ENCODE measurements at places on chromosomes 7 and 10.

GRCh38 chr10:80274396-80275134 is 14.9 kb downstream of the MAT1A start:
- no peak for DNase-seq

DNA sequence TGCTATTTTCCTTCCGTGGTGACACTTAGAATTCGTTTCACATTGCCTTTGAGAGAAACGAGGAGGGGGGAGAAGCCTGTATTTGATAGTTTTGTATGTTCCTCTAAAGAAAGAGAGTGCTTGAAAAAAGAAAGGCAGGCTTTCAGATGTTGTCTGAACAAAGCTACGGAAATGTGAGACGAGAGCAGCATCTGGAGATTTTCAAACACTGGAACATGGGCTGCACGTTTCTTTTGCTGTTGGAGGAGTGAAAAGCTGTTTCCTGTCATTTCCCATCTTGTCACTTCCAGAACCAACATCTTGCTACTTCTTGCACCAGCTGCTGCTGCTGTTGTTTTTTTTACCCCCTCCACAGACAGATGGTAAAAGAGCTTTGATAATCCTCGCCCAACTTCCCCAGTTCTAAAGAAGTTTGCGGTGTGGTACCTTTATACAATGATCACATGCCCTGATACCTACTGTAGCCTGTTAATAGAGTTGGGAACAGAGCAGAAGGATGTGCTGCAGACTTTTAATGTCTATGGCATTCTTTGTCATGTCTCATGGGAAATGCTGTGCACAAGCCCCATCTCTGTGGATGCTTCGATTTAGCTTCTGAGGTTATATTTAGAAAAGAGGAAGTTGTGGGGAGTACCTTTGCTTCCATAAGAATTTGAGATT is 408.1 kb downstream of the AUTS2 start:
- no peak for DNase-seq

DNA sequence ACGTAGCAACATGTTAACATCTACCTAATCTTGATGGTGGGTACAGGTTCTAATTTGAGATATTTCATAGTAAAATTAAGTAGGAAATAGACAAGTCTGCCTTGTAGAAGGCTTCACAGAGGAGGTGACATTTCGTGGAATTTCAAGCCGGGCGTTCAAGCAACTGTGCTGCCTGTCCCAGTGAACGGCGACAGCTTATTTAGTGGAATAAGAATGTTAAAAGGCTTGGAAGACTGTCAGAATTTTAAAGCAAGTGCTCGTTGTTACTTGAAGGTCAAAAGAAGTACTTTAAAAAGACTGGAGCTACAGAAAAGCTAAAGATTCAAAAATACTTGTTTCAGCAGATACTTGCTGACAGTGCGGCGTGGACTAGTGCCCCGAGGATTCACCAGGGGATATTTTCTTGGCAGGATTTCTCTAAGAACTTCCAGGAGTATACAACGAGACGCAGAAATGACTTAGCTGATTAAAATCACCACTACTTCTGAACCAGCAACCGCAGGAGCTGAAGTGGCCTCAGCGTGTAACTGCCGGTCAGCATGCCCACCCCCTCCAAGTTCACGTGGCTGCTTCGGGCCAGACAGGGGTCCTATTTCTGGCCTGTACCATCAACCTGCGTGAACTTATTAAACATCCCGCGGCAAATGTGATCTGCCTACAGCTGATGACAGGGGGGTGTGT is 46.5 kb downstream of the CTBP2 start:
- no peak for DNase-seq

- DNase-seq = no peak
These were observed 103.6 kb upstream of the EGR2 start for GRCh38 chr10:62919776-62920175.

DNA sequence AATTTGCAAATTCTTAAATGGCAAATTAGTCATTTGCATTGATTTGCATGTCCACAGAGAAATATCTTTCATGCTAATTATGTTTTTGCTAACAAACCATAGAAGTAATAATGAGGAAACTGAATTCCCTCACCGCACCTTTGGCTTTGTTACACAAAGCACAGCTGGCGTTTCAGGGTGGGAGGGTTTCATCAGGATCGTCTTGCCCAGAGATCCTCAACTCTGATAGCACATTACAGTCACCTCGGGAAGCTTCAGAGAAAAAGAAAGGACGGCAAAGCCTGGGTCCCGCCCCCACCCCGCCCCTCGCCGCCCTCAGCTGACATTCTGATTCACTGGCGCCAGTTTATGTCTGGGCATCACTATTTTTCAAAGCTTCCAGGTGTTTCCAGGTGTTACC is 119.4 kb downstream of the PTPRN2 start:
- no peak for DNase-seq

- DNase-seq = no peak
These were observed 6.0 kb downstream of the CPN1 start for GRCh38 chr10:100075426-100076220.

GRCh38 chr10:124301736-124302135 is 117.0 kb downstream of the OAT start:
- DNase-seq = no peak

- DNase-seq = no peak
These were observed 72.9 kb downstream of the ZNF783 start for GRCh38 chr7:149334930-149335329.

DNA sequence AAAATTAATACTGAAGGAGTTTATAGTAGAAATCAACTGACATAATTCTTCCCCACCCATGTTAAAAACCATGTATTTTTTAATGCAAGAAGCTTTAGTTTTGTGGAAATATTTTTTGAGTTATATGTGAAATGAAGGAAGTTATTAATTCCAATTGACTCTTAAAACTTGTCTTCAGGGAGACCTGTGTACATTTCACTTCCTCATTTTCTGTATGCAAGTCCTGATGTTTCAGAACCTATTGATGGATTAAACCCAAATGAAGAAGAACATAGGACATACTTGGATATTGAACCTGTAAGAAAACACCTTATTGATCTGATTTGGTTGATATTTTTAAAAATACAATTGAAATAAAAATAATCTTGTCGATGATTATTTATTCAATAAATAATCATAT is 33.3 kb downstream of the CD36 start:
- no peak for DNase-seq

GRCh38 chr10:116511365-116511764 is 34.4 kb upstream of the PNLIP start:
- DNase-seq = no peak

DNA sequence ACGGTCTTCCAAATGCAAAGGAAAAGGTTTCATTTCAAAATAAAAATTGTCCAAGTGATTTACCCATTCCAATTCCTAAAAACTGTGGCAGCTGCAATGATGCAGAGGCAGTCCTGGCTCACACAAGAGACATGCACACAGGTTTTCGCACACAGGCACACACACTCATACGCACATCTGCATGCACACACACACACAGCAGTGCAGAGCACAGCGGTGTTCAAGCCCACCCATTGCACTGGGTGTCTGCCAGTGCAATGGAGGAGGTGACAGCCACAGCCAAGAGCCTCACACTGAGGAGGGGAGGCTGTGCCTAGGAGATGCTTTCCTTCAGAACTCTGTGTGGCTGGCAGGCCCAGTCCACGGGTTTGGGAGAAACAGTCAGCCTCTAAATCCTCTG is 123.7 kb downstream of the SLIT1 start:
- no peak for DNase-seq

- DNase-seq = no peak
These were observed 24.2 kb downstream of the PIK3AP1 start for GRCh38 chr10:96695975-96696634.

GRCh38 chr10:6667679-6668270 is 87.7 kb upstream of the PRKCQ start:
- DNase-seq = peak; percentile 44

- DNase-seq = no peak
These were observed 32.8 kb downstream of the TSPAN12 start for GRCh38 chr7:120825152-120825551.

DNA sequence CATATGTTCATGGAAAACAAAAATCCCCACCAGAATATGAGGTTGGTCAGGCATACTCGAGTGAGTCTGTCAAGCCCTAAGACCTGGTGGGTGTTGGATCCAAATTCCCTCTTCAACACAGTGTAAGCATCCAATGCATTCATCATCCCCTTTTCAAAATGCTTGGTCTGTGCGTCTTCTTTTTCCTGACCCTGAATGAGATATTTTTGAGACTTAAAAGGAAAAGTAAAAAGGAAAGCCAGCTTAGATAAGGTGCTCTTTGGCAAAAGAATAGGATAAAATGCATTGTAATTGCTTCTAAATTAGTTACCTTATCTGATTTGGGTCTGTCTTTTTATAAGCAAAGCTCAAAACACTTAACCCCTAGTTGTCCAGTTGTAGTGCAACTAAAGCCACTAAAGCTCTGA is 331.5 kb downstream of the PTEN start:
- DNase-seq = no peak

DNA sequence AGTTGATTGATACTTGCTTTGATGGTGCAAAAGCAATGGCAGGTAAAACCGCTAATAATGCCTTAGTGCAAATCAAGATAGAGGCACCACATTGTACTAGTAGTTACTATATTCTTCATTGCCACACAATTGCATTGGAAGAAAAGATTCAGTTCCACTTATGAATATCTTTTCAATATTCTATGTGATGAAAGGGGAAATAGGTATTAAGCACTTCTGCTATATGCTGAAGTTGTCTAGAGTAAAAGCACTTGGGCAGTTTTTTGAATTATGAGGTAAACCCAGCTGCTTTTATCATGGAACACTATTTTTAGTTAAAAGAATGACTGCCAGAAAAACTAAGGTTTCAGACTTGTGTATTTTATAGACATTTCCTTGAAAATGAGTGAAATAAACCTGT is 15.5 kb downstream of the ENTPD7 start:
- DNase-seq = no peak

DNA sequence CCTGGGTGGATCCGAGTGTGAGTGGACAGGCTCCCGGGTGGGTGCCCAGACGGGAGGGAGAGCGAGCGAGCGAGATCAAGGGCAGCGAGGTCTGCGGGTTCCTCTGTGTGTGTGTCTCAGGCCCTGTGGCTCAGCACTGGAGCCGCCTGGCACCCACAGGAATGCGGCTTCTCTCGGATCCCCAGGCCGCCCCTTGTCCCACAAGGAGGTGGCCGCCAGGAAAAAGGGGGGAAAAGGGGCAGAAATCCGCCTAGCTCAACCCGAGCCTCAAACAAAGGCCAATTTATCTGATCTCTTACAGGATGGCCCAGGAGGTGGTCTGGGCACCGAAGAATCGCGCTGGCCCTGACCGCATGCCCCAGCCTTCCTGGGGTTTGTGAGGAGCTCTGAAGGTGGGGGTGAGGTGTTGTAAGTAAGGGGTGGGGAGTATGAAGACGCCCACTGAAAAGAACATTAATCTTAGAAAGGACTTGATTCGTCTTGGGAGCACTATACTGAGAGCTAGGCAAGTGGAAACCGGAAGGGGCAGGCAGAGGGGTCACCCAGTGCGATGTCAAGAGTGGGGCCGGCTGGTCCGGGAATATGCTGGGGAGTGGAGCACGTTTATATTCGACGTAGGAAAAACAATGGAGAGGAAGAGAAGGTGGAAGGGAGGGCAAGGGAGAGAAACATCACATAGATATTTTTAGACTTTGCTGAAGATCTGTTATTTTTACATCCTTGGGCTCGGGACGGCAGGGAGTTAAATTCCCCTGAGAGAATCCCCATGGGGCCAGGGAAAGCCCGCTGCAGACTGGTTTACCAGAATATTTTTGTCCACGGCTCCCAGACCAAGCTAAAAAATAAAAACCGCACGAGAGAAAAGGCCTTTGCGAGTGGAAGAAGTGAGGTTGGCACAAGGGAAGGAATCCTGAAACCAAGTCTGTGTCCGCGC is 7.2 kb downstream of the DLX5 start:
- no peak for DNase-seq

DNA sequence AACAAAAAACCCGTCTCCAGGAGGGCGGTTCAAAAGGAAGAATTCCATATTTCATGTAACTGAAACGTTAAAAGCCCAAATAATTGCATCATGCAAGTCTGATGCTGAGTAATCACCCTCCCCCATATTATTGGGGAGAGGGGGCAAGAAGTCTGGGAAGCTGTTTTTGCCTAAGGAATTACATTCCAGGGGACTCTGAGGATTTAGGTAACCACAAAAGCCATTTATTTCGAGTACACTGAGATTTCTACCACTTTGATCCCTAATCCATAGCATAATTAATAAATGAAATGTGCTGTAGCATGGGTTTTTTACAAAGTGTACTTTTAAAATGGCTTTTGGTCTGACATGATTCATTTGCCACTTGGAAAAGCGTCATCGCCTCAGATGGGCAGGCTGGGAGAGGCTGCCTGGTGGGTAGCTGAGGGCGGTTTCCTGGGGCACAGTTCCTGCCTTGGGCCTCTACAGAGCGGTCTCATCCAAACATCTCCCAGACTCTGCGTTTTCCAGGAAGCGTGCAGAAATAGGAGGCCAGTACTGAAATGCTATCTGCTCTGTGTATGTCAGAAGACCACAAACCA is 106.5 kb downstream of the TCF7L2 start:
- no peak for DNase-seq

DNA sequence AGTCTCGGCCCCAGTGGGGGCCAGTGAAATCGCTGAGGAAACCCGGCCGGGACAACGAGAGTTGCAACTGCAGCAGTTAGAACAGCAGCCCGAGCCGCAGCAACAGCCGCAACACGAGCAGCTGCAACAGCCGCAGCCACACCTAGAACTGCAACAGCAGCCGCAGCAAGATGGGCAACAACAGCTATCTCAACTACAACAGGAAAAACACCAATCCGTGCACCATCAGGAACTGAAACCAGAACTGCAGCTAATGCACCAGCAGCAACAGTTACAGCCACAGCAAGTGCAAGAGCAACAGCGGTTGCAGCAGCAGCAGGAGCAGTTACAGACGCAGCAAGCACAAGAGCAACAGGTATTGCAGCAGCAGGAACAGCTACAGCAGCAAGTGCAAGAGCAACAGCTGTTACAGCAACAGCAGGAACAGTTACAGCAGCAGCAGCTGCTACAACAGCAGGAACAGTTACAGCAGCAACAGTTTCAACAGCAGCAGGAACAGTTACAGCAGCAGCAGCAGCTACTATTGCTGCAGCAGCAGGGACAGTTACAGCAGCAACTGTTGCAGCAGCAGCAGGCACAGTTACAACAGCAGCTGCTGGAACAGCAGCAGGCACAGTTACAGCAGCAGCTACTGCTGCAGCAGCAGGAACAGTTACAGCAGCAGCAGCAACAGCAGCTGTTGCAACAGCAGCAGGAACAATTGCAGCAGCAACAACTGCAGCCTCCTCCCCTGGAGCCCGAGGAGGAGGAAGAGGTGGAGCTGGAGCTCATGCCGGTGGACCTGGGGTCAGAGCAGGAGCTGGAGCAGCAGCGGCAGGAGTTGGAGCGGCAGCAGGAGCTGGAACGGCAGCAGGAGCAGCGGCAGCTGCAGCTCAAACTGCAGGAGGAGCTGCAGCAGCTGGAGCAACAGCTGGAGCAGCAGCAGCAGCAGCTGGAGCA is 6.1 kb downstream of the ZNF853 start:
- DNase-seq = no peak
